ENCODE measurements at places on chromosomes 5 and 9.

DNA sequence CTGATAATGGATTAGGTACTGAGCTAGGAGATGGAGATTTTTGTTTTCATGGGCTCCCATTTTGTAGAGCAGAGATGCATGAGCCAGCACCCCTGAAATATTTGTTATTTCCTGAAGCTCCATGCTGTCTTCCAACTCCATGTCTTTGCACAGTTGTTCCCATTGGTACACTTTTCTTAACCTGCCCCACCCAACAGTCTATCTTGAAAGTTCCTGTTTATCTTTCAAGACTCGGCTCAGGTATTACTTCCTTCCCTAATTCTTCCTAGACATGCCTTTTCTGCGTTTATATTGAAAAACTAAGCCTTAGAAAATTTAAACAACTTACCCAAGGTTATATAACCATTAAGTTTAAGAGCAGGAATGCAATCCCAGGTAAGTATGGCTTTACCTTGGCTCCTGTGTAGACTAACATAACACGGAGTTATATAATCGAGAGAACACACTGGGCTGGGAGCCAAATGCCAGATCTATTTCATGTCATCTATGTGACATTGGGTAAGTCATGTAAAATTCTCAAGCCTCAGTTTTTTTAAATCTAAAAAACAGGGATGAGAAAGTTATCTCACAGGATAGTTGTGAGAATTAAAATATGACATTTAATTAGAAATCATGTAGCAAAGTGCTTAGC, 67.4 kb downstream of the LIX1 start:
- no peak for DNase-seq

DNA sequence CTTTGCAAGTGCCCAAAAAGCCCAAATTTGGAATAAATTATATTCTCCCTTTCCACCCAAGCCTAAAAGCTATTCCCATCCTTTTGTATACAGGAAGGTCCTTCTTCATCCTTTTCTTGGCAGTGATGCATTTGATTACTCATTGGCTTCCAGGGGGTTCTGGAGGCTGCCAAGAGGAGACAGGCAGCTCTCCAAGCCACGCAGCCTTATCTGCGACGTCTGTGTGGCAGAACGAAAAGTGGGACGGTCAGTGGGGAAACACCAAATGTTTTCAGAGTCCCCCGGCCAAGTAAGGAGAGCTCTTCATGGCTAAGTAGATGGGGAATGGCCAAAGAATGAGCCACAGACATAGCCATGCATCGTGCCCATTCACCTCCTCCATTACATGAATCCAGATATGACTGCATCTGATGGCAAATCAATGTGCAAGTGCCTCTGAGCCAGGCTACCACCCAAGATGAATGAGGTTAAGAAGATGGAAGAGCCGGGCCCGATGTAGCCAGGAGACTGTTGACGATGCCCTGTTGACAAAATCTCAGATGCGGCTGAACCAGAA, 12.1 kb downstream of the ADAM19 start:
- no peak for DNase-seq

GRCh38 chr5:168609806-168610482, 30.8 kb upstream of the PANK3 start:
- DNase-seq, result no peak

- no peak for DNase-seq
Observed at GRCh38 chr9:90333226-90333625, 309.4 kb downstream of the DIRAS2 start.

DNA sequence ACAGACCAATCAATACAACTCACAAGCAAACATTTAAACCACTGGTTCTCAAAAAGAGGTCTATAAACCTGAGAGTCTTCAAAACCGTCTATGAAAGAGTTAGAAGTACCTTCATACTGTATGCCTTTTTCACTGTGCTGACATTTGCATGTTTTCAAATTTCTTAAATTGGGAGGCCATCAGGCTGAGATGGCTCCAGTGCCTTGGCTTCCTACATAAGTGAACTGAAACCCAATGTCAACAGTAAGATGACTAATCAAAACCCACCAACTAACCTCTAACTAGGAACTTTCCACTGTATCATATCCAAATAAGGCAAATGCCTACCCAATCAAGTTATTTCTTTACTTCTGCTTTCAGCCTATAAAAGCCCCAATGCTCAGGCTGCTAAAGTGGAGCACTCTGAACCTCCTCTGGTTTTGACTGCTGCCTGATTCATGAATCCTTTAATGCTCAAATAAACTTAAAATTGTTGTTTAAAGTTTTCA, 35.1 kb downstream of the FAM13B start:
- DNase-seq, result no peak

DNA sequence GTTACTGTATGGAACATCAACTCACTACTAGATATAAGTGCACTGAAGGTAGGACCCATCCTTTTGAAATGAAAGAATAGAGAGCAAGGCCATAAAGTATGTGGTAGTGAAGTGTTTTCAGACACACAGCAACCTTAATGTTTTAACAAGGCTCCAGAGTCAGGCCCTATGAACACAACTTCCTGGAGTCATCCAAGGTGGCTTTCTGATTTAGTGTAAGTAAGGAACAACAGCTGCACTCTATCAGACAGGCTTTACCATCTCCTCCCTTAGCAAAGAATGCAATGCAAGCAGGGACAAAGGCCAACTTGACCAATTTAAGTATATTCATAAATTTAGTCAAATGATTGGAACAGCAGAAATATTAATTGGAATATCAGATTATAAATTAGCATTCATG, 90.1 kb downstream of the MPDZ start:
- DNase-seq, result no peak

GRCh38 chr9:132989414-132989996, 11.0 kb downstream of the GFI1B start:
- DNase-seq, result no peak

- no peak for DNase-seq
Observed at GRCh38 chr9:103991001-103991400, 103.1 kb upstream of the SMC2 start.

DNA sequence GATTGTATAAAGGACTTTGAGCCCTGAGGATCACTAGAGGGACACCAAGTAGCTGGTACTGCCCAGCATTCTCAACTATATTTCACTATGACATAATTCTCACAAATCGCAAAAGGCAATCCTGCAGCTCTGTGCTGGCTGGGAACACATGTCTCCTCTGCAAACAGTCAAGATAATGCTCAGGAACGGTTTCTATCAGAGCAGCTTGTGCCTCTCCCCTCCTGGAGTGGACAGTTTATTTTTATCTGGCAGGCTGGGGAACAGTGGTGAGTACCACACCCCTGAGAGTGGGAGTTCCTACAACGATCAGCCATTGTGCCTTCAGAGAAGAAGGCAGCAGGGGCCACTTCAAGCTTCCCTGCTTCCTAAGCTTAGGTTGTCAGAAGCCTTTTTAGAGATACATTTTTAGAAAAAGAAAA, 65.8 kb downstream of the ERAP1 start:
- DNase-seq, result no peak

DNA sequence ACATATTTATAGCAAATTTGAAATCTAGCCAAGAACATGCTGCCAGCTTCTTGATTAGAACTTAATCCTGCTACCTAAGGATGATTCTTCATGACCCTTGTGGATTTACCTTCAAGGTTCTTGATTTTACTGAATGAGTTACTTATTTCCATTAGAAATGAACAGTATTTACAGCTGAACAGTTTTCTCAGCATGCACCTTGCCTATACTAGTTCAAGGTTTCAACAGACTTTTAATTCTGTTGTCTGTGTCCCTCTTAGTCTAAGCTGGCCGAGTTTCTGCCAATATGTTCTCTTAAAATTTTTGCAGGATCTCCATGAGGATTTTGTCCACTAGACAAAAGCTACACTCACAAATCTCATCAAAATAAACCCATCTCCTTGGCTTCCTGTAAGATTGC, 188.8 kb upstream of the ST8SIA4 start:
- no peak for DNase-seq

DNA sequence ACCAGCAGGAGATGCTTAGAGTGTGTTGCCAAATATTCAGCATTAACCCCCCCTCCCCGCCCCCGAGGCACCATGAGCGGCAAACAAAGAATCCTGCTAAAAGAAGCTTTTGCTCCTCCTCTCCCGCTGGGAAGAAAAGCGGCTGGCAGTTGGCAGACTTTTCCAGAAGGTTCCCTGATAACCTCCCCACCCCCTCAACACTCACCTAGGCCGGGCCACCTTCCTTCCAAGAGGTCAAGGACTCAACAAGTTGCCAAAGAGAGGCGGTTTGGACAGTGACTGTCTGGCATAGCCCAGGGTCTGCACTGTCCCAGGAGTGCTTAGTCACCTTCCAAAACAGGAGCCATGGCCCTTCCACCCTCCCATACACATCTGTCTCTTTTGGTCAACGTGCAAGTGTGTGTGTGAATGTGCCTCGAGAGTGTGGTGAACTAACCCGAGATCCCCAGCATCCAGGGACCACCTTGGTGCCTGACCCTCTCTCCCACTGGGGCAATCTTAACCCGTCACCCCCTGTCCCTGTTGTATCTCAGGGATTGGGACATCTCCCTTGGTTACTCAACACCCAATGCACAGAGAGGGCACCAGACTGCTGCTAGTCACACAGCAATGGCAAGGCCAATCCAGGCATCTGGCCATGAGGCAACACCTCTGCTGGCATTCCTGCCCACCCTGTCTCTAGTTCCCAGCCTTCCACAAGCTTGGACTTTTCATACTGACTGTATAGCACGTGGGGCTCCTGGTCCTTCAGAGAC, 18.9 kb downstream of the CAMK2A start:
- no peak for DNase-seq

DNA sequence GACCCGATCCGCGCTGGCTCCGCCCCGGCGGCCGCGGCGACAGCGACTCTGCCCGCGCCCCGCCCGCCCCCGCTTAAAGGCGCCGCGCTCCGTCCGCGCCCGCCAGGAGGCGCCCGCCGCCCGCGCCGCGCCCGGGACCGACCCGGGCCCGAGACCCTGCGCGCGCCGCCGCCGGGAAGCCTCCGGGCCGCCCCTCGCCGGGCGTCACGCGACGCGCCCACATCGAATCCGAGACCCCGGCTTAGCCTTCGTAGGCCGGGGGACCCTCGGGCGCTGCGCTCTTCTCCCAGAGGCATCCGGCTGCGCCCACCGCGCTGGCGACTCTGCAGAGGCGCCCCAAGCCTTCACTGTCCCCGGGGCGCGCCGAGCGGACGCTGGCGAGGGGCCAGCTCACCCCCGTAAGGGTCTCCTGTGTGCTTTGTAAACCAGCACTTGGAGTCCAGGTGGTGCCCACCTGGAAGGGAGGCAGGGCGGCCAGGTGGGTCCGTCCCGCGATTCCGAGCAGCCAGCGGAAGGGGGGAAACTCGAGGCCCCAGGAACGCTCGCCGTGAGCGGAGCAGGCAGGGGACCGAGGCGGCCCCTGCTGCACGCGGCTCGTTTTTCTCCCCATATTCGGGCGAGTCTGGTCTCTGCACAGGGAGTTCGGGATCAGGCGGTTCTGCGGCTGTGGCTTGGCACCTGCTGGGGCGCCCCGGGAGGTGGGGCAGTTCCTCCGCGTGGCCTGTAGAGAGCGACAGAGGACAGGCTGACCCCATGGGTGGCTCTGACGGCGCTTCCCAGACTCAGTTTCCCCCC, 423 bp upstream of the ABCA2 start:
- peak; percentile 86 for DNase-seq

Measured in RKO (cell line).